Midbrain (tissue), 1 donor: ENCODE measurements at places on chromosomes 2 and 18.

- DNase-seq: no peak
Measured at GRCh38 chr2:96120991-96121390, 4.6 kb upstream of the ADRA2B start.

GRCh38 chr2:100383306-100383705 lies 34.2 kb downstream of the CHST10 start:
- DNase-seq: no peak

- peak; percentile 73 for DNase-seq
Measured at GRCh38 chr18:74457043-74457724, at the start of gene DIPK1C. Gene DIPK1C (minus strand): TSS chr18:74457308. CDS start chr18:74457259, 49 bp downstream.

- no peak for DNase-seq
Measured at GRCh38 chr2:147141930-147142329, 702.9 kb upstream of the ACVR2A start.

GRCh38 chr18:33115917-33116316 lies 324.6 kb downstream of the CCDC178 start:
- no peak for DNase-seq

GRCh38 chr2:219541611-219542180 lies 1.9 kb downstream of the CHPF start:
- DNase-seq: no peak

DNA sequence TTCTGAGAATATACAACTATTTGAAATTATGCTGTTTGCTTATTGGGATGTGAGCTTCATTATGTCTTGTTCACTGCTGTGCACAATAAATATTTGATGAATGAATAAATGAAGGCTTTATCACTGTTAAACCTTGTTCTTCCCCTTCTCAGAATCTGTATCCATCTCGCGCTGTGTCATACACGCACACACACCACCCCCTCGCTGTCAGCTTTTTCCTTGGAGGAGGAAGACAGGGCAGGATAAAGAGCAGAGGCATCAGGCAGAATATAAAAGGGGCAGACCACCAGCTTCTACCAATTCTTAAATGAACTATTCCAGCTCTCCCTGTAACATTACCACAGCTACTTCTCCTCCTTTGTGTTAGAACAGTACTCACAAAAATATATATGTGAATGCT lies 75.0 kb downstream of the CD226 start:
- DNase-seq: no peak

DNA sequence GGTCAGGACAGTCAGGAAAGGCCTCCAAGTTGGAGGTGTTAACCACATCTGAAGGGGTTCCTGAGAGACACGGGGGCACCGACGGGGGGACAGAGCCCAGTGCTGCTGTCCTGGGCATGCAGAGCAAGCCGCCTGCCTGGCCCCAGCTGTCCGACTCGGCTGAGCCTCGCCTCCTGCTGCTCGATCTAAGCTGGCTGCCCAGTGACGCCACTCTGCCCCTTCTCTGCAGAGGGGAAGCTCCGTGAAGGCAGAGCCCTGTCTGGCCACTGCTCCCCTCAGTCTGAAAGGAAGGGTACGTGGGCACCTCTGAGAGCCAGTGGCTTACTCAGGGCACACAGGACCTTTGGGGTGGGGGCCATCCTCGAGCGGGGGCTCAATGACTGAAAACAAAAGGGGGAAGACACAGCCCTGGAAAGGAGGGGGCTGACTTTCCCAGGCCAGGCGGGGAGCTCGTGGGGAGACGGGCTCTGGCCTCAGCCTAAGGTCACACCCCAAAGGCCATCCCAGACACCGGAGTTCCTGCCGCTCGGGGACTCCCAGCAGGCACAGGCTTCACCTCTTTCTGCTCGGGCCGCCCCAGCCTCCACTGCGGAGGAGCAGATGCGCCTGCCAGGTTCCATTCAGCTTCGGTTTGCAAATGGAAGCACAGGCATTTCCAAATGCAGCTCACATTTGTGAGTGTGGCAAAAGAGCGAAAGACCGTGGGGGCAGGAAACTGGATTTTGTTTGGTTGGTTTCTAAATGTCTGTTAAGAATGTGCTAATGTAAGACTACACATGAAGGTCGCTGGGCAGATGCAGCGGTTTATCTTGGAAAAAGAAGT lies 136.9 kb downstream of the HDAC4 start:
- no peak for DNase-seq

DNA sequence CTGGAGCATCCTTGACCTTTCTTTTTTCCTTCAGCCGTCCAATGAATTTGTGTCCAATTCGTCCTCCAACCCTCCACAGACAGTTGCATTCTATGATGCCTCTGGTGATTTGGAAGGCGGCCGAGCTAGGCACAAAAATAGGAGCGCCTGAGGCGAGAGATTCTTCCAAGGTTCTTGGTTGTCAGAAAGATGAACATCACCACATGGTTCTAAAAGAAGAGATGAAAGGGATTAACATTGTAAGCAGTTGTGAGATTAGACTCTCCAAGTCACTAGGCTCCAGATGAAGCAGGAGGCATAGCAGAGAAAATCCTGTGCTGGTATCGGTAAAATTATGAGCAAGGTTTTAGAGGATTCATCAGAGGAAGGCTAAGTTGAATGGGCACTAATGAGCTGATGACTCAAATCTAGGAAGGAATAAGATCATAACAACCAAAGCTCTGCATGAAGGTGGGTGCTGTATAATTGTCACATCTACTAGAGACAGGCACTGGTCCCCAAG lies 75.4 kb upstream of the MAP4K3 start:
- no peak for DNase-seq

- DNase-seq: no peak
Measured at GRCh38 chr2:200259577-200259957, 46.9 kb upstream of the SPATS2L start.

DNA sequence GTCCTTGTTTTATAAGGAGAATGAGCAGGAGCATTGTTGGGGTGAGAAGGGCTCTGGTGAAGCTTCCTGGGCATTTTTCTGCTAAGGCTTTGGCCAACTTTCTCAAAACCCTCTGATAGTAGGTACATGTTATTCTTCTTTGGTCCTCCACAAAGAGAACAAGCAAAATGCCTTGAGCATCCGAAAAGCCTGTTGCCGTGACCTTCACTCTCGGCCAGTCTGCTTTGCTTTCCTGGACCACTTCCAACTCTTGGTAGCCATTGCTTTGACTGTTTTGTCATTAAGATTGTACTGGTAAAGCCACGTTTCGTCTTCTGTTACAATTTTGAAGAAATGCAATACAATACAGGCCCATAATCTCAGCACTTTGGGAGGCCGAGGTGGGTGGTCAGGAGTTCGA lies 27.4 kb upstream of the ALLC start:
- no peak for DNase-seq

DNA sequence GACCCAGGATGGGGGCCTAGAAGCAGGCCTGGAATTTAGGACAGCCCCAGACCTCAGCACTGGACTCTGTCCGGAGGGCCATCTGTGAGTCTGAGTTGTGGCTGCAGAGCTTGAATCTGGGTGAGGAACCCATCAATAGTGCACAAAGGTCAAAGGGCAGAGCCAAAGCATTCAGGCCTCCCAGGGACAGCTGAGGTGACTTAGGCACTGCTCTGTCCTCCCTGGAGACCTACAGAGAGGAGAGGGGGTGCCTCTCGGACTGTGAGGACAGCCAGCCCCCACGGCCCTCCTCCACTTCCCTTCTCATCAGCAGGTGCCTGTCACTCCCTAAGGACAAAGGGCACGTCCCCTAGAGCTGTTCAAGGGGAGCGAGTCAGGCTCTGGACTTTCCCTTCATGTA lies 25.1 kb upstream of the PRLH start:
- DNase-seq: no peak

DNA sequence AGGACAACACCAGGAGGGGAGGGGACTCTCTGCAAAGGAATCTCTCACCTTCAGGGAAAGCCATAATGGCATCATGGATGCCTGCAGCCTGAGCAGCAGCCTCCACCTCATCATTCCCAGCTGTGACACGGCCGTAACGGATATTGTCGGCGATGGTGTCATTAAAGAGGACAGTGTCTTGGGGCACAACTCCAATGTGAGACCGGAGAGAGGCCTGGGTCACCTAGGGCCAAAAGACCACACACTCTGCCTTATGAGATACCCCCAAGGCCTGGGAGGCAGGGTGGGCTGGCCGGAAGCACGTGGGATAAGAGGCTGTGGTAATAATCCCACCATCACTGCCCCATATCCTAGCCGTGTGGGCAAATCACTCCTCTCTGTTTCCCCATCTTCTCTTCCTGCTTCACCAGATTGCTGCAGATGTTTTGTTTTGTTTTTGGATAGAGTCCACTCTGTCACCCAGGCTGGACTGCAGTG lies 4.3 kb downstream of the ZFAND2B start:
- DNase-seq: no peak
